ENCODE measurements at places on chromosomes 4 and X. TPM values are rescaled to one million over a fixed set of nuclear protein-coding genes. Genes with fewer than 3 reads are reported as not detected.

PCDH11X gene
- 2.5 TPM for polyA plus RNA-seq

DUSP9 gene
- 0.94 TPM for polyA plus RNA-seq

TRIM60 gene
- not detected for polyA plus RNA-seq

RTL3 gene
- polyA plus RNA-seq = not detected

JCHAIN gene
- polyA plus RNA-seq = not detected
